ENCODE measurements at places on chromosomes 3 and 15. TPM values are rescaled to one million over a fixed set of nuclear protein-coding genes. Genes with fewer than 3 reads are reported as not detected.

- no peak for DNase-seq
Observed at GRCh38 chr3:94070341-94070911, 7.6 kb downstream of the NSUN3 start.

- no peak for DNase-seq
Observed at GRCh38 chr3:25855266-25855784, 65.4 kb downstream of the OXSM start.

- no peak for DNase-seq
Observed at GRCh38 chr15:93206893-93207292, 117.9 kb upstream of the RGMA start.

- DNase-seq: no peak
Observed at GRCh38 chr15:38470816-38471215, 16.9 kb downstream of the FAM98B start.

- no peak for DNase-seq
Observed at GRCh38 chr3:105842943-105843342, 25.9 kb downstream of the CBLB start.

GRCh38 chr3:177287231-177287630 lies 89.9 kb upstream of the TBL1XR1 start:
- DNase-seq: no peak

GRCh38 chr15:94305133-94305532 lies 73.8 kb downstream of the MCTP2 start:
- no peak for DNase-seq

DNA sequence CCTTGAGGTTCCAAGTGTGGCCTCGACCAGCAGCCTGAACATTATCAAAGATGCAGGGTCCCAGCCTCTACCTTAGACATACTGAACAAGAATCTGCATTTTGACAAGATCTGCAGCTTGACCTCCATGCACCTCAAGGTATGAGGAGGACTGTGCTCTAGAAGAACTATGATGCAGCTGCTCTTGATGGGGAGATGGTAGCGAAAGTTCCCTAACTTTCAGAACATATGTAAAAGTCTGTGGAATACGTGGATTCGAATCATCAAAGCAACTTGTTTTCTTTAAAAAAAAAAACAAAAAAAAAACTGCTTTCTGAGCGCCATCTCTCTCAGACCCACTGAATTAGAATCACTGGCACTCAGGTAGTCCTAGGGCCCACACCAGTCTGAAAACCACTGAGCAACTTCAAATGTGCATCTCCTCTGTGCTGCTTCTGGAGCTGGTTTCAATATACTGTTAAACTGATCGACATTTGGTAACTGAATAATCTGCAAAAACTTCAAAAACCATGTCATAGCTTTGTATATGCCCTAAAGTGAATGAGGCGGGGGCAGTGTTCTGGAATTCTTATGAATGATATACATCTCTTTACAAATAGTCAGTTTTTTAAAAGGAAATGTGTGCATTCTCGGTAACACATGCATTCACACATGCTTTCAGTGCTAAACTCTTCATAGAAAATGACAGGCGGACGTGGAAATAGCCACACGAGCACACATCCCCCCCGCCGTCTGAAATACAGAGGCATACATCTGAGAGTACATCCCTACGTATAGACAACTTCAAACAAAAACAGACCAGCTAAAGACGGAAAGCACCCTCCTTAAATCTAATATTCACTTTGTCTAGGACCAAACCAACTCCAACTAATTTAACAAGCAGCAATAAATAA lies 128.8 kb downstream of the FOXP1 start:
- DNase-seq: no peak

DNA sequence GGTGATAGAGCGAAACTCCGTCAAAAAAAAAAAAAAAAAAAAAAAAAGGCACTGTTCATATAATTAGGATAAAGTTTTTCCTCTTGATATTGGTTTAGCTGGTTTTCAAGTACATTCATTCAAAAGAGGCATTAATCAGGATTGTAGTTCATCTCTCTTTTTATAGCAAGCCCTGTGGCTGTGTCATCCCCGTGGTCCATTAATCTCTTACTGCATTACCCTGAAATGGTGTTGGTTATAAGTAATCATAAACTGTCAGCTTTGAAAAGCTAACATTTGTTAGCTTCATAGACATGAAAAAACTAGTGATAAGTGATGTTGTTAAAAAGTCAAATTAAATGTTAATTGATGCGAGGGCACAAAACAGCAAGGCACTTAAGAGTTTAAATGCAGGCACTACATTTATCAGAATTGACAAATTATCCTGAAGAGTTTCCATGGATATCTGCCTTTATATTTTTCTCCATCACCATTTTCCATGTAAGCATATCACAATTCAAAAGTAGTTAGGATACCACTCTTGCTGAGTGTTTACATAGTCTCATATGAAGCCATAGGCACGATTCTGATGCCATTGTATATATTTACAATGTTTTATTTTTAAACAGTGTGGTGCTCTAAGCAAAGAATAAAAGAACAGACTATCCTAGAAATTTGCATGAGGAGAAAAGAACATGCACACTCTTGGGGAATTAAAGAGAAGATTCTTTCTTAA lies 193.1 kb downstream of the OTOL1 start:
- no peak for DNase-seq

The DRD3 gene
- total RNA-seq: not detected

The RAD54L2 gene
- total RNA-seq: 11.5 TPM
